ENCODE measurements at places on chromosomes 4 and X.
A peak's percentile ranks its signal among the peaks of the same experiment; 100 is the strongest.

DNA sequence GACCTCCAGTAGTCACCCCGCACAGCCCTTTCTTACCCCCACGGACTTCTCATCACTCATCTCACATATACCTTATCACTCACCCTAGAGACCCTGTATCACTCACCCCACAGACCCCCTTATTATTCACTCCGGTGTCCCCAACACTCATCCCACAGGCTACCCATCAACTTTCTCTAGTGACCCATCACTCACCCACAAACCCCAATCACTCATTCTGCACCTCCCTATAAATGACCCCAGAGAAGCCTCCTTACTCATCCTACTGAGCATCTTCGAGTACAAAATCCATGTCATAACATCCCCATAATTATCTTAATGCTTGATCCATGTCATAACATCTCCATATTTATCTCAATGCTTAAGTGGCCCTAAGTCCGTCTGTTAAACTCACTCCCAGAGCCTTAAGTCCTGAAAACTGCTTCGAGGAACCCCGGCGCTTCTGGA, 934 bp downstream of the ZNF41 start:
- no peak for DNase-seq

DNA sequence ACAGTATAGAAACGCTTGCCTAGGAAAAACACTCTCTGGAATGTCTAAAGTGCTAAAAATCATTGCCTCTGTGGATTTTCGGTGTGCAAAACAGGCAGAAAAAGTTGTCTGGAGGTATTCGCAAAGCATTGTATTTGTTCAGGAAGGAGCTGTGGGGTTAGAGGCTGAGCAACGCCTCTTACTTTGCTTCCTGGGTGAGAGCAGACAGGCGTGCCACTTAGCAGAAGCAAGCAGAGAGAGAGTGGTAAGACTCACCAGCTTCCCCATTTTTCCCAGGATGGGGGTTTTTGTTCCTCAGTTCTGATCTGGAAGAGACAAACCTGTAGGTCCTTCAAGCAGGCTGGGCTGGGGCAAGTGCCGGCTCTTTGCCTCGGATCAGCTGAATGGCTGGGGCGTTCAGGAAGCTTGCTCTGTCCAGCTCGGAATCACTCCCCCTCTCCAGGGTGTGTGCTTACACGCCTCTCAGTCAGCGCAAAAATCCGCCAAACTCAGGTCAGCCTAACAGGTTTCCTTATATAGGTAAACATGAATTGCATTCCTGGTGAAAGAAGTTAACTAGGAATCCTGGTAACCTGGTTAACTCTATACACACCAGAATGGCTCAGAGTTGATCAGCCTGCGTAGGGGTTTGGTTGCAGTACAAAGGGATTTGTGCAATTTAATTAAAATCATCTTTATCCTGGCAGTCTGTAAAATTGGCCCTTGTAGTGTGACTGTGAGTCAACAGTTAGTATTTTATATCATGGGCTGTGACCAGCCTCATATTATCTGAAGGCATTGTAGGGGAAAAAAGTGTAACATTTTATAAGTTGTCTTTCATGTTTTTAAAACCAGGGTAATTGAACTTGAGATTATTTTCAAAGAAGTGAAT, 213.1 kb upstream of the MID1 start:
- no peak for DNase-seq

DNA sequence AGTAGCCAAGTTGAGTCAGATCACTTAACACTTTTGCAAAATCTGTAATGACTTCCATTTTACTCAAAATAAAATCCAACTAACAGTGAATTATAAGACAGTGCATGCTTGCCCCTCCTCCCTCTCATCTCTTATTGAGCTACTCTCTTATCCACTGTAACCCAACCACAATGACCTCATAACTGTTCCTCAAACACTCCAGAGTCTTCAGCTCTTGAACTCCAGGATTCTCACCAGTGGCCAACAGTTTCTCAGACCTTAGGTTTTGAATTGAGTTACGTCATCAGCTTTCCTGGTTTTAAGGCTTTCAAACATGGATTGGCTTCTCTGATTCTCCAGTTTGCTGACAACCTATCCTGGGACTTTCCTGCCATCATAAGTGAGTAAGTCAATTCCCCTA, 938.3 kb downstream of the RAB28 start:
- DNase-seq, result no peak

- no peak for DNase-seq
These were observed 8.0 kb upstream of the MORC4 start for GRCh38 chrX:107008034-107008433.

- no peak for DNase-seq
These were observed 767.8 kb upstream of the TENM3 start for GRCh38 chr4:181475359-181475758.

- no peak for DNase-seq
These were observed 92.5 kb downstream of the AKAP4 start for GRCh38 chrX:50108264-50108663.

DNA sequence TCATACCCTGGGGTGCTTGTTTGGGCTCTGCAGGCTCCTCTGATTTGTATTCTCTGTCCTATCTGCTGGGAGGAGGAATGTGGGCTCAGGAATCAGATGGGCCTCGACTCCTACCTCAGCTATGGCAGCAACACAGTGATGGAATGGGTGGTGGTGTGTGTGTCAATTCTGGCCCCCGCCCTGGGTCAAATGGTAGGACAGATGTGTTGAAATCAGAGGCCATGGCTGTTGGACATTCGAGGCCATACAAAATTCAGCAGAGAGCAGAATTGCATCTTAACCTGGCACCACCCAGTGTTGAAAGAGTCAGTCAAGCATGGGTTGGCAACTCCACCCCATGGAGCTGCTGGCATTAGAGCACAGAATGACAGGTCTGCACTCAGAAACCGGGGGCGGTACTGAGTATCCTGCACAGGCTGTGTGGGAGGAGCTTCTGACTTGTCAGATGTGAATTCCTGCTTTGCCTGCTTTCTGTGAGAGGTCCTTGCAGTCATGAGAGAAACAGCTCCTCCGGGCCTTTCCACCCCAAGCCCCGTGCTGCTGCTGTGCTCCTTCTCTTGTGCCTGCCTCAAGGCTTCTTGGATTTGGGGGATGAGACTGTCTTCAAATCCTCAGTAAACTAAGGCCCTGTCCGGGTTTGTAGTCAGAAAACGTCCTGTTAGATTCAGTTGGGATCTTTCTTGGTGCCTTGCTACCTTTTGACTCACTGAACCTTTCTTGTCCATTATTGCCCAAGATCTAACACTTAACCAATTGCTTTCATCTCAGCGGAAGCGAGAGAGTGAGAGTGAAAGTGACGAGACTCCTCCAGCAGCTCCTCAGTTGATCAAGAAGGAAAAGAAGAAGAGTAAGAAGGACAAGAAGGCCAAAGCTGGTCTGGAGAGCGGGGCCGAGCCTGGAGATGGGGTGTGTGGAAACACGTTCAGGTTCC, 13.0 kb downstream of the DKC1 start:
- DNase-seq, result peak; percentile 22

DNA sequence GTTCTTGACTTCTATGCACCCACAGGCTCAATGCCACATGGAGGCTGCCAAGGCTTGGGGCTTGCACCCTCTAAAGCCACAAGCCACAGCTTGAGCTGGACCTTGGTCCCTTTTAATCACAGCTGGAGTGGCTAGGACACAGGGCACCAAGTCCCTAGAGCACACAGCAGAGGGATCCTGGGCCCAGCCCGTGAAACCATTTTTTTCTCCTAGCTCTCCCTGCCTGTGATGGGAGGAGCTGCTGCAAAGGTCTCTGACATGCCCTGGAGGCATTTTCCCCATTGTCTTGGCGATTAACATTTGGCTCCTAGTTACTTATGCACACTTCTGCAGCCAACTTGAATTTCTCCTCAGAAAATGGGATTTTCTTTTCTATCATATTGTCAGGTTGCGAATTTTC, 410.9 kb downstream of the GRID2 start:
- DNase-seq, result no peak

GRCh38 chr4:22720091-22720490, 27.4 kb downstream of the GBA3 start:
- DNase-seq, result no peak

Measured in stimulated activated CD4-positive, alpha-beta T cell treated with anti-CD3 and anti-CD28 coated beads, Interleukin-12 subunit alpha, Interleukin-12 subunit beta, amount 100 ng/mL, for 4 hours (primary cell).